IMR-90 (cell line): ENCODE measurements at places on chromosomes 11 and 22. TPM values are rescaled to one million over a fixed set of nuclear protein-coding genes. Genes with fewer than 3 reads are reported as not detected.
A peak's percentile ranks its signal among the peaks of the same experiment; 100 is the strongest.

Gene FGF3
- not detected in 2 replicates for total RNA-seq

Gene AGBL2
- total RNA-seq = 0.36 and 0.56 TPM in 2 replicates

GRCh38 chr11:111303461-111303860 lies 5.1 kb downstream of the POU2AF3 start:
- DNase-seq = no peak

- DNase-seq = peak; percentile 48
Observed at GRCh38 chr11:27201454-27202302, 161.1 kb downstream of the BBOX1 start.

Gene MS4A6E
- not detected in 2 replicates for total RNA-seq

- no peak for DNase-seq
Observed at GRCh38 chr11:133969112-133969511, 12.3 kb upstream of the IGSF9B start.
